GM03348 (cell line): ENCODE measurements at places on chromosomes 6 and 20.
A peak's percentile ranks its signal among the peaks of the same experiment; 100 is the strongest.

DNA sequence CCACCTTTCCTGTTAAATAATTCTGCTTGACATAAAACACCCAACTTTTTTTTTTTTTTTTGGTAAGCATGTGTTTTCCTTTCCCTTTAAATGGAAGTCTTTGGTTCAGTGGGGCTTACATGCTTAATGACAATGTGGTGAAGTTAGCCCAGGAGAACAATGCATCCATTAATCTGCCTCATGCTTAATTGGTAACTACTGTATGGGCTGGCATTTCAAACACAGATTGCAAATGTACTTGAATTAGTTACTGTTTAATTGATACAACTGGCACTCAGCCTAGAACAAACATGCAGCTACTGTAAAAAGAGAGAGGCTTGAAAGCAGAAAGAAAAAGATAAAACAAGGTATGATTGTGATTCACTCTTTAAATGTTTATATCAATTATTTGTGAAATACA, 483.6 kb upstream of the NOX3 start:
- no peak for DNase-seq

GRCh38 chr20:33709905-33710541, 10.1 kb downstream of the PXMP4 start:
- DNase-seq: no peak

GRCh38 chr6:114419175-114419574, 76.4 kb upstream of the HS3ST5 start:
- DNase-seq: no peak

GRCh38 chr6:118875672-118876071, 18.3 kb upstream of the ASF1A start:
- no peak for DNase-seq

DNA sequence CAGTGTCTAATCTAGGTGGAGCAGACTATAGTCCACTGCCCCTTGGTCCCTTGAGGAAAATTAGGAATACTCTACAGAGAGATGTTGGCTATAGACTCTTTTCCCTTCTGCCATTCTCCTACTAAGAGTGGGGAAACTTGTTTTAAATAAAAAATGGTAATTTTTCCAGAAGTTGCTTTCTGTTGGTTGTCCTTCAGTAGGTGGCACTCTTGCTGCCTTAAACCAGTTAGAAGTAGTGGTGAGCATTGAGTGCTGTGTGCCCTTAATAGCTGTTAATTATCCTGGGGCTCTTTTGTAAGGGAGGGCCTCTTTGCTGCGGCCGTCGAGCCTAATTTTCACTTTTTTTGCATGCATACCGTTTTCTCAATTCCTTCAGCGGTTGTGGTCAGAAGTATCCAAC, 2.8 kb downstream of the CMTR1 start:
- no peak for DNase-seq

DNA sequence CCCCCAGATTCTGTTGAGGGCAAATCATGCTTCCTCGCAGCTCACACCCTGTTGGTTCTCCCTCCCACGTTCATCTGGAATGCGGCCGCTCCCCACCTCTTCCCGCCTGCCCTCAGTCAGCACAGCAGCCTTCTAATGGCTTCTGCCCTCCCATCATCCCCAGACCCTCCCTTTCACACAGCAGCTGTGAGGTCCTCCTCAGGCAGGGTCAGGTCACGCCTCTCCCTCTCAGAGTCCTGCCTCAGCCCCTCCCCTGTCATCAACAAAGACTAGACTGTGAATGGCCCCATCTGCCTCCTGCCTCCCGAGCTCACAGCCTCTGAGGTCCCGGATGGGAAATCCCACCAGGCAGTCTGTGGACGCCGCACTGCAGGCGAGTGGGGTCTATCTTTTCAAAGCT, 7.9 kb upstream of the BHLHE23 start:
- no peak for DNase-seq

- DNase-seq: peak; percentile 64
Observed at GRCh38 chr20:2521369-2522305, 12.9 kb upstream of the ZNF343 start.

- DNase-seq: no peak
Observed at GRCh38 chr6:18263418-18264218, 712 bp downstream of the DEK start.

DNA sequence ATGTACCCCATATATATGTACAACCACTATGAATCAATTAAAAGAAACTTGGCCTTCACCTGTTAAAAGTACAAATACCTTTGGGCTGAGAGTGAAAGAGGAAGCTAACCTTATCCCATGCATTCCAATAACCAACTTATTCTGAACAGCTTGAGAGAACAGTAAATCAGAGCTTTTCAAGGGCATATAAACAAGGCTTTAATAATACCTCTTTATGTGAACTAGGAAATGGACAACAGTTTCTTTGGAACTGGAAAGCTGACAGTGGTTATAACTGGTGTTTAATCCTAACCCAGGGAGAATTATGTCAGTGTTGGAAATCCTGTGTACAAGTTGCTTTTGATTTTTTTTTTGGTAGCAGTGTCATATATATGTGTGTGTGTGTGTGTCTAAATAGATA, 170.5 kb downstream of the TFAP2B start:
- DNase-seq: no peak

DNA sequence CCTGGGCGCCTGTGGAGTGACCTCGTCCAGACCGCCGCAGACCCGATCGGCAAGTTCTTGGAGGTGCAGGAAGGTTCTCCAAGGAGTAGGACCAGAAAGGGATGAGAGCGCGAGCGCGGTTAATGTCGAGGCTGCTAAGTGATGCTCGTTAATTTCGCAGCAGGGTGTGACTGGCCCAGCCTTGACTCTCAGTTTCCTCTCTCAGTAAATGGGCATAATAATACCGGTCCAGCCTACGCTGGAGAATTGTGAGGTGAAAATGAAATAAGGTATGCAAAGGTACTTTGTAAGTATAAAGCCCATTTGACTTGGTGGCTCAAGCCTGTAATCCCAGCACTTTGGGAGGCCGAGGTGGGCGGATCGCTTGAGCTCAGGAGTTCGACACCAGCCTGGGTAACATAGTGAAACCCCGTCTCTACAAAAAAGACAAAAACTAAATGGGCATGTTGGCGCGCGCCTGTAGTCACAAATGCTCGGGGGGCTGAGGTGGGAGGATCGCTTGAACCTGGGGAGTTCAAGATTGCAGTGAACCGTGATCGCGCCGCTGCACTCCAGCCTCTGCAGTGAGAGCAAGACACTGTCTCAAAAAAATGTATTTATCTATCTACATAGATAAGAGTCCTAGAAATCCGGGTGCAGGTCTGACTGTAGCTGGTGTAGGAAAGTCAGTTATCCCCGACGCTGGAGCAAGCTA, 634 bp upstream of the BTBD9 start:
- DNase-seq: peak; percentile 13

GRCh38 chr6:45500924-45501816, 123.4 kb upstream of the SUPT3H start:
- DNase-seq: no peak

GRCh38 chr6:41100871-41101287, 28.1 kb downstream of the NFYA start:
- DNase-seq: no peak

DNA sequence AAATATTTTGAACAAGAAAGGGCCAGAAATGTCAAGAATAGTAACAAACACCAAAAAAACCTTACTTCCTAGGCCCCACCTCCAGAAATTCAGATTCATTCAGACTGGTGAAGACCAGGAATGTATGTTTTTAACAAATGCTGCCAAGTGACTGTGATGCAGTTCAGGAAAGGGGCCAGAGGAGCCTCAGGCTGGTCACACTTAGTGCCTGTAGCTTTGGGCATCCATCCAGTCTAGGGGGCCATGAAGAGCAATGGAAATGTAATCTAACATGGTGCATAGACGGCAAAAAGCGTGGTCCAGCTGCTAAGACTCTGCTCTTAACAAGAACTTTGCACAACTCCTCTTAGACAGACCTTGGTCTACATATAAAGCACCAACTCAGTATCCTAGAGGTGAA, 7.1 kb downstream of the GJA1 start:
- no peak for DNase-seq

DNA sequence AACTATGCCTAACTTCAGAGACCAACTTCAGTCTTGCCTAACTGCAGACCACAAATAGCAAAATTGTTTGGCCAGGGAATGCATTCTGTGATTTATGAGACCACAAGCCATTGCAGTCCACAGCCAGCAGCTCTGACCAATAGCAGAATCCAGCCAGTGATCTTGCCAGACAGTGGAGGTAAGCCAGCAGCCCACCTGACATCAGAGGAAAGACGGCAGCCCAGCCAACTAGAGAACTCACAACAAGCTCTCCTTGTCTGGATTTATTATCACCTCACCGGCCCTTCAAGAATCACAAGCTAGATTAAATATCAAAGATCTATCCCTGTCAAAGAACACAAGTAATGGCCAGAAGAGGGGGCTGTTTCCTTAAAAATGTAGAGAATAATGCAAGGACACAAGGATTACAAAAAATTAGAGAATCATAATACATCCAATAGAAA, 66.5 kb upstream of the SLC35F1 start:
- DNase-seq: peak; percentile 13

GRCh38 chr6:30615219-30615957, 1.7 kb downstream of the PPP1R10 start:
- peak; percentile 47 for DNase-seq

DNA sequence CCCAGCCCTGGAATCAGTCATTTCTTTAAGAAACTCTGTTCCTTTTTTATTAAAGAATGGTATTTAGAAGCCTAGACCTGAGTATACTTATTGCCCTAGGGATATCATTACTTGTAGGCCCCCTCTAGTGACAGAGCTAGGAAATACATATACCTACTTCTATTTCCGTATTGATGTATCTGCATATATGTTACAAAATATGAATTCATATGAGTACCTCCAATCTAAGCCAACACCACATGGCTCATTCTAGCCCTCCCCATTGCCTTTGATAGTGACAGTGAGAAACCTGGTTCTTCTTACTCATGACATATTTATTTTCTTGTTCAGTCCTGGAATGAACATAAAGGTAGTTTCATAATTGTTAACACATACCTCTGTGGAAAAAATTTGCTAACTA, 137.2 kb downstream of the FARS2 start:
- DNase-seq: peak; percentile 44

DNA sequence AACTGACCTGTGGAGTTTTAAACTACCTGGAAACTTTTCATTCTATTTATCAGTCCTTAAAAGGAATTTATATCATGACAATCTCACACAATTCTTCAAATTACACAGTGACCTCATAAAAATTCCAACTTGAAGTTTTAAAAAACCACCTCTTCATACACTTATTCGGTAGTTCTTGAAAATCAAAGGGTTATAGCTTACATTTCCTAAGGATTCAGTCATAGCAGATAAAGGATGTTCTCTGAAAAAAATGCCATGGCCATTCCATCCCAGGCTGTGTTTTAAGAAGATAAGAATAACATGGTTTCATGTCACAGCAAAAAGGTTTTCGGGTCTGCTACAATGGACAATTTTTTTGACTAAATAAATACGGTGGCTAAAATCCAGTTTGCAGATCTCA, 41.2 kb downstream of the GOPC start:
- DNase-seq: no peak

GRCh38 chr6:166515072-166515810, 71.2 kb downstream of the RAMACL start:
- peak; percentile 89 for DNase-seq

DNA sequence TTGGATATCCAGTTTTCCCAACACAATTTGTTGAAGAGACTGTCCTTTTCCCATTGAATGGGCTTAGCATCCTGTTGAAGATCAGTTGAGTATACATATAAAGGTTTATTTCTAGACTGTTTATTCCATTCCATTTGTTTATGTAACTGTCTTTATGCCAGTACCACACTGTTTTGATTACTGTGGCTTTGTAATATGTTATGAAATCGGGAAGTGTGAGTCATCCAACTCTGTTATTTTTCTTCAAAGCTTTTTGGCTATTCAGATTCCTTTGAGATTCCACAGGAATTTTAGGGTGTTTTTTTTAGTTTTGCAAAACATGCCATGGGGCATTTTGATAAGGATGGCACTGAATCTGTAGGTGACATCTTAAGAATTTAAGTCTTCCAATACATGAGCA, 188.3 kb downstream of the BMP7 start:
- DNase-seq: no peak

- peak; percentile 98 for DNase-seq
Observed at GRCh38 chr6:149941583-149942460, at the start of gene ULBP2. Gene ULBP2 (plus strand): TSS chr6:149942014. CDS start chr6:149942073, 59 bp downstream.

DNA sequence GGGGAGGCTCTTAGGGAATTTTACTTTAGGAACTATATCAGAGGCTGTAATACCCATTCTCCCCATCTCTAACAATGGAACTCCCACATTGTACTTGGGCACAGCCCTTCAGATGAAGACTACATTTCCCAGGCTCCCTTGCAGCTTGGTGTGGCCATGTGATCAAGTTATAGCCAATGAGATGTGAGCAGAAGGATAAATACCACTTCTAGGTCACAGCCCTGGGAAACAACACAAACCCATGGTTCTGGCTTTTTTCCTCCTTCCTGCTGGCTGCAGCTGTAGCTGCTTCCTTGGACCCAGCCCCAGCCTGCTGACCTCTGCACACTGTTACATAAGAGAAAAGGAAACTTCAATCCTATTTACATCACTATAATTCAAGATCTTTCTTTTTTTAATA, 445.9 kb upstream of the JARID2 start:
- DNase-seq: peak; percentile 54

DNA sequence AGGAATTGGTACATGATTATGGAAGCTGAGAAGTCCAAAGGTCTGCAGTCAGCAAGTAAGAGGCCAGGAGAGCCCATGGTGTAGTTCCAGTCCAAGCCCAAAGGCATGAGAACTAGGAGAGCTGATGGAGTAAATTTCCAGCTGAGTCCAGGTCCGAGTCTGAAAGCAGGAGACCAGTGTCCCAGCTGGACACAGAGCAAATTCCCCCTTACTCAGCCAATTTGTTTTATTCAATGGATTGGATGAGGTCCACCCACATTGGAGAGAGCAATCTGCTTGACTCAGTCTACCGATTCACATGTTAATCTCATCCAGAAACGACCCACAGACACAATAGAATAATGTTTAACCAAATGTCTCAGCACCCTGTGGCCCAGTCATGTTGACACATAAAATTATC, 14.9 kb downstream of the TMEM181 start:
- DNase-seq: no peak

GRCh38 chr6:145214570-145214969, 520.8 kb downstream of the EPM2A start:
- DNase-seq: peak; percentile 29

DNA sequence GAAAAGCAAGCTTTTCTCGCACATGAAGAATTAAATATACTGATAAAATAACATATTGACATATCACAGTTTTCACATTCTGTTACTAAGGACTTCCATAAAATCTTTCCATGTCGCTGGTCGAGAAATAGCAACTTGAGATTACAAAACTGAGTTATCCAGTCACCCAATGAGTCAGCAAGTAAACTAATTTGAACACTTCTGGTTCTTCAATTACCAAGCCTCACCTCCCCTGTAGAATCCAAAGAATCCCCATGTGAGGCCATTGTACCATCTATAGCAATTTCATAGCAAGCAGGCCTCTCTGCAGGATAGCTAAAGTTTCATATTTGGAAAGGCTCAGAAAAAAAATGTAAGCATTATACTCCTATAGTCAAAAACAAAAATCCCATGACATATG, 87.3 kb downstream of the PKHD1 start:
- no peak for DNase-seq

- no peak for DNase-seq
Observed at GRCh38 chr6:63149730-63150129, 61.5 kb upstream of the FKBP1C start.

GRCh38 chr6:157534977-157535339, 154.0 kb downstream of the ZDHHC14 start:
- DNase-seq: no peak

GRCh38 chr6:149202952-149203351, 114.6 kb upstream of the TAB2 start:
- DNase-seq: no peak
